ENCODE measurements at places on chromosomes 12 and 14.

DNA sequence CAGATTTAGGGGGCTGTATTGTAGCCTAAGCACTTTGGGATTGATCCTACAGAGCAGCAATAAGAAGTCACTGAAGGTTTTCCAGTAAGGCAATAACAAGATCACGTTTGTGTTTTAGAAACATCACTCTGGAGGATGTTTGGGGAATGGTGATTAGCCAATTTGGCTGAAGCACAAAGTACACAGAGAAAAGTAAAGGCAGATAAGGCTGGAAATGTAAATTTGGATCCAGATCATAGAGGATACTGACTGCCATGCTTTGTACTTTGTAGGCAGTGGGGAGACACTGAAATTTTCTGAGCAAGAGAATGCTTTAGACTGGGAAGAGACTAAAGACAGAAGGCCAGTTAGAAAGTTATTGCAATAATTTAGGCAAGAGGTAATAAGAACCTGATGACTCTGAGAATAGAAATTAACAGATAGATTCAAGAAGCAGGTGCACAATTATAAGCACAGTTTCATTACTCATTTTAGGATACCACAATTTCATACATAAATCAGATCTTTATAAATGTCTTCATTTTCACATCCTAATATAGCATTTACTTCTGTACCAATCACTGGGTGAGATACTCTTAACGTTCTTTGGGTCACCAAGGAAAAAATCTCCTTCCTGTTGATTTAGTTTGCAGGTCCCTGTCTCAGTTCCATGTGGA is 314.5 kb upstream of the GARIN6 start:
- no peak for DNase-seq

DNA sequence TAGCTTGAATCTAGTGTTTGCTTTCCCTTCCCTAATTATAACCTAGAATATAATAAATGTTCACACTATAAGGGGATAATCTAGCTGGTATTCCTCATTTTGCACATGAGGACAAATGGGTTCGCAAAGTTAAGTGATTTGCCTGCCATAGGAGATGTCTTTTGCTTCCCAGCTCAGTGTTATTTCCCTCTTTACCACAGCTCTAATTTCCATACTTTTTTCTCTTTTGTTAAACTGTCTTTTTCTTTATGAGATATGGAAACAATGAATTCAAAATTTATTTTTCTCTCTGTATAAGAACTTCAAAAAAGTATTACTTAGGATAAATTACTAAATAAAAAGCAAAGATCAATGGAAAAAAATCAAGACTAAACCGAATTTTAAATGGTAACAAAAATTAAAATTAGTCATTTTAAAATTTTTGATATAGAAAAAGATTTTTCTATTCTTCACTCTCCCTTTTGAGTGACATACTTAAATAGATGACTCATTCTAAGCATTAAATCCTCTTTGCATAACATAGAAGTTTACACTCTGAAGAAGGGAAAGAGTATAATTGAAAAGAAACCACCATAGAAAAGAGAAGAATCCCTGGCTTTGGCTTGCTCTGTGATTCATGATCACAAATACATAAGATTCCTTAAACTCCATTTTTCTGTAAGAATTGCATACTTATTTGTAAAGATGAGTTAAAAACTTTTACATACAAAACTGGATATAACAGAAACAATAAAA is 97.3 kb downstream of the INSM2 start:
- no peak for DNase-seq

DNA sequence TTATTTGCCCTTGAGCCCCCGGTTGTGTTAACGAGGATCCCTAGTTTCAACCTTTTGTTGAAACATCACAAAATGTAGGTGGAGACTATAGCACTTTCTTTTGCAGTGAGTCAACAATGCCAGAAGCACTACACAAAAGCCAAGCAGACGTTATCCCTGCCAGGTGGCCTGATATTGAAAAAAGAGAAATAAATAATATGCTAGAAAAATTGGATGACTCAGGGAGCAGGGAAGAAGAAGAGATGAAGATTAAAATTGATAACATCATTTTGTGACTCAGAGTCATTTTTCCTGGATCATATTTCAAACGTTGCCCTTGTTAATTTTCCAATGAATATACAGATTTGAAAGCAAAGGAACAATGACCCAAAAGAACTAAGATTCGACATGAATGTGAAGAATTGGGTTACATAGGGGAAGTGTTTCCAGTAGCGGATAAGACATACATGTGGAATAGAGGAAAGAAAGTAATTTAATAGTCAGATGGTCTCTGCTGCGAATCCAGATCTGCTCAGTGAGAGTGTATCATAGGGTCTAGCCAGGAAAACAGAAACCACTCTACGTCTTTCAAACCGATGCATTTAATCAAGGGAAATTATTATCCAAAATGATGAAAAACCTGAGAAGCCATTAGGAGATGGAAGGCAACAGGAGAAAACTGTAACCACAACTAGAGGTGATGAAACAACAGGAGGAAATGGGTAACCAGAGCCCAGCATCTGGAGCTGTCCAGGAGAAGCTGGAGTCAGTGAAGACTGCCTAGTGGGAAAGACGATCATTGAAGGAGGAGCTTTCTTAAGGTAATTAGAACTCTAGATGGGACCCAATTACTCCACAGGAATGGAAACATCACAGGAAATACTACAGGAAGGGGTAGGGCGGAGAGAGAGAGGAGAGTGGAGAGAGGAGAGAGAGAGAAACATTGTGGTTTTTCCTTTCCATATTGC is 57.9 kb downstream of the RERG start:
- no peak for DNase-seq

DNA sequence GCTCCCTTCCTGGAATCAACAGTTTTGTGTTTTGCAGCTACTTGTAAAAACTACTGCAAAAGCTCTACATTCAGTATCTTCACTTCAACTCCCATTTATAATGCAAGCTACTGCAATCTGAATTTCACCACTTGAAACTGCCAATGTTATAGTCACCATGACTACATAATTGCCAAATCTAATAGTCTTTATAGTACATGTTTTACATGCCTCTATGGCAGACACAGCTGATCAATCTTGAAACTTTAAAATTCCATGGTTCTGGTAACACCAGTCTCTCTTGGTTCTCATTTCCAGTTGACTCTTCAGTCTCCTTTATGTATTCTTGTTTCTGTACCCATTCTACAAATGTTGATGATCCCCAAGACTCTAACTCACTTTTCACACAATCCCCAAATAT is 185.9 kb downstream of the MED13L start:
- no peak for DNase-seq

- DNase-seq: no peak
Measured at GRCh38 chr12:80175307-80175930, 76.1 kb downstream of the OTOGL start.

GRCh38 chr14:74018174-74018585 is 908 bp downstream of the ENTPD5 start:
- DNase-seq: no peak

All from stimulated activated CD4-positive, alpha-beta T cell treated with anti-CD3 and anti-CD28 coated beads, Interleukin-1b, Interleukin-23, amount 100 ng/mL, for 1 hour (primary cell).